ENCODE measurements at places on chromosomes 4 and X.

DNA sequence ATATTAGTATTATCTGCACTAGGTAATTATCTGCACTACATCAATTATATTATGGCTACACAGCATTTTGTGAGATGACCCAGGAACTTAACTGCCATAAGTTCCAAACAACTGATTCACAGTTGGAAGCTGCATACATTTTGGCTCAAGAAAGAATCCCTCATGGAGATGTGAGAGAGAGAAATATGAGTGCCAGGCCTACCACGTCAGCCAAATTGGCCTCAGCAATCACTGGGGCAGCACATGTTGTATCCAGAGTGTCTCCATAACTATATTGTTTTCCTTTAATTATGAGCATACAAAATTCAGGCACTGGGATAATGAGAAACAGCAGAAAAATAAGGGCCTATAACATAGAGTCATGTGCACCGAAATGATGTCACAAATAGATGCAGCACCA lies 174.2 kb upstream of the DMD start:
- no peak for DNase-seq

DNA sequence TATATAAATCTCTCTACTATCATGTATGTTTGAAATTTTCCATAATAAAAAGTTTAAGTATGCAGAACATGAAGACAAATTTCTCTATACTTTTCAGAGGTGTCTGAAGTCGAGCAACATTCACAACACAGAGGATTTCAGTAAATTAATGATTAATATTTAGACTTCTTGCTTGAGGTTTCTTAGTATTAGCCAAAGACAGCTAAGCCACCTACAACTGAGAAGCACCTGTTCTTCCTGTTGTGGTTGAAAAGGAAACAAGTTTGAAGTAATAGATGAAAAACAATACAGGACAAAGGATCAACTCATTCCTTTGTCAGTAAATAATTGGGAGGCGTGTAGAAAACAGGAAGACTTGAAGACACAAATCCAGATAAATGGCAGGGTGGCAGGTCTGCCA lies 21.1 kb downstream of the SCML1 start:
- DNase-seq = no peak

GRCh38 chrX:136710325-136710951 lies 62.5 kb downstream of the CD40LG start:
- DNase-seq = no peak

DNA sequence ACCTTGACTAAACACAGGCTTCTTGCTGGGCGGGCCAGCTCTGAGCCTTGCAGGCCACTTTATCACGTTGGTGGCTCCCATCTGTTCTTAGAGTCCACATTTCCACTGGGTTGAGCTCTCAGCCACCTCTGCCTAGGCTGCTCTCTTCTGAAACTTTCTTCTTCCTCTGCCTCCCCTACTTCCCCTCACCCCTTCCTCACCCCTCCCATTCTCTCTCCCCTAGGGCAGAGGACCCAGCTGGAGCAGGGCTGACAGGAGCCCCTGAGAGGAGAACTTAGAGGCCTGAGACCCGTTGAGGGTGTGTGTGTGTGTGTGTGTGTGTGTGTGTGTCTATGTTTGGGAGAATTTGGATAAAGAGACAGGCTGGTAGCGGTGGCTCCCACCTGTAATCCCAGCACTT lies 19.9 kb upstream of the TMSB4X start:
- no peak for DNase-seq

DNA sequence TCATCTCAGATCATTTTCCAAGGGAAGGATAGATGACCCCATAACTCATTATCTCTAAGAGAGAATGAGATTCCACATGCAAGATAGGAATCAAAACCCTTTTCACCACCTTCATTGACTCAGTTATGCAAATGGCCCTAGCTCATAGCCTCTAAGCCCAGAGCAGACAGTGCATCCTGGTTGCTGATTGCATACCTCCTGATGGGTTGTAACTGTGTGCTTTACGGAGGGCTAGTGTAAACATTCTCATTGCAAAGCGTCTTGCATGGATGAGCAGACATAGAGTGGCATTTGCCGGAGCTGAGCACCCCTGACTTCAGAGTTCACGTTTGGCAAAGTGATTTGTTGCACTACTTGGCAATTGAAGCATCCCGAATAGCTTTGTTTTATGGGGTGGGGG lies 151.0 kb downstream of the VCX3A start:
- DNase-seq = no peak

DNA sequence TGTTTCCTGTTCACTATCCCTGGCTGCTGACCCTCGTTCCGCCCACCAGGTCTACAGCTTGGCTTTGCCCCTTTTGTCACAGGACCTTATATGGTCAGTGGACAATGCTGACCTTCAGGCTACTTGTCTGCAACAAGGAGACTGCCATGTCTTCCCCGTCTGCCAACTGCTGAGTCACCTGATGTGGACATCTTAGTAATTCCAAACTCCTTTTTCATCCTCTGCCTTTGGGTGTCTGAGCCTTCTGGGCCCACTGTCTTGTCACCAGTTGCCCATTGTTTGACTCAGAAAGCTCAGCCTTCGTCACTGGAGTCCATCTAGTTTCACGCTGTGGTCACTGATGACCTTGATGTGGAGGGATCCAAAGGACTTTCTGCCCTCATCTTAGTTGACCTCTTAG lies 30.2 kb downstream of the GPRIN3 start:
- no peak for DNase-seq

DNA sequence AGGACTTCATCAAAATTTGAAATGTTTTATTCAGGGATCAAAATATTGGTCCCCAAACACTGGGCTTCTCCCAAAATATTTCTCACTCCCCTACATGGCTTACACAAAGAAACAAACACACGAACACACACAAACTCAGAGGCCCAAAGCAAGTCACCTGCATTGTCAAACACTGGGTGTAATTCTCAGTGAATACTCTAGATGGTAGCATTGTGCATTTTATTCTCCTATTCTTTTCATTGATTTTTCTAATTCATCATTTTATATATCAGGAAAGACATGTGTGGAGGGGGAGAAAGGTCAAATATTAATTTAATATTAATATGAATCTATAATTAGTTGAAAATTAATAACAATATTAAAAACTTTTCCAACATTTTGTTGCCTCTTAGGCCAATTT lies 72.3 kb upstream of the TNMD start:
- peak; percentile 8 for DNase-seq

DNA sequence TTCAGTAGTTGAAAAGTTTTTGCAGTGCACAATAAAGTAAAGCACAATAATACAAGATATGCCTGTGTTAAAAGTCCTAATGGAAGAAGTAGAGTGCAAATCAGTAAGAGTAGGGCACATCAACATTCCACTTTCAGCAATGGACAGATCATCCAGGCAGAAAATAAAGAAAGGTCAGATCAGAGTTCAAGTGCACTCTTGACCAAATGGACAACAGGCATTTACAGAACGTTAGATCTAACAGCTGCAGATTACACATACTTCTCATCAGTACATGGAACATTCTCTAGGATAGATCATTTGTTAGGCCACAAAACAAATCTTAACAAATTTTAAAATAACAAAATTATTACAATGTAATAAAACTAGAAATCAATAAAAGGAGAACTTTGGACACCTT lies 1373.5 kb upstream of the PABPC4L start:
- DNase-seq = no peak

DNA sequence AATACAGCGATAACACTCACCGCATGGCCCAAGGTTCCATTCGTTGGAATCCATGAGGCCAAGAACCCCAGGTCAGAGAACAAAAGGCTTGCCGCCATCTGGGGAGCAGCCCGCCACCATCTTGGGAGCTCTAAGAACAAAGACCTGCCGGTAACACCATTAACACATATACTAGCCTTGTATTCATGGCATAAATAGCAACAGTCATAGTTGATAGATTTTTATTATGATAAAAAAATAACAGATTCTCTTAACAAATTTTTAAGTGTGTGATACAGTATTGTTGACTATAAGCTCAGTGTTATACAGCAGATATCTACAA lies 309.4 kb downstream of the GLUD2 start:
- no peak for DNase-seq

DNA sequence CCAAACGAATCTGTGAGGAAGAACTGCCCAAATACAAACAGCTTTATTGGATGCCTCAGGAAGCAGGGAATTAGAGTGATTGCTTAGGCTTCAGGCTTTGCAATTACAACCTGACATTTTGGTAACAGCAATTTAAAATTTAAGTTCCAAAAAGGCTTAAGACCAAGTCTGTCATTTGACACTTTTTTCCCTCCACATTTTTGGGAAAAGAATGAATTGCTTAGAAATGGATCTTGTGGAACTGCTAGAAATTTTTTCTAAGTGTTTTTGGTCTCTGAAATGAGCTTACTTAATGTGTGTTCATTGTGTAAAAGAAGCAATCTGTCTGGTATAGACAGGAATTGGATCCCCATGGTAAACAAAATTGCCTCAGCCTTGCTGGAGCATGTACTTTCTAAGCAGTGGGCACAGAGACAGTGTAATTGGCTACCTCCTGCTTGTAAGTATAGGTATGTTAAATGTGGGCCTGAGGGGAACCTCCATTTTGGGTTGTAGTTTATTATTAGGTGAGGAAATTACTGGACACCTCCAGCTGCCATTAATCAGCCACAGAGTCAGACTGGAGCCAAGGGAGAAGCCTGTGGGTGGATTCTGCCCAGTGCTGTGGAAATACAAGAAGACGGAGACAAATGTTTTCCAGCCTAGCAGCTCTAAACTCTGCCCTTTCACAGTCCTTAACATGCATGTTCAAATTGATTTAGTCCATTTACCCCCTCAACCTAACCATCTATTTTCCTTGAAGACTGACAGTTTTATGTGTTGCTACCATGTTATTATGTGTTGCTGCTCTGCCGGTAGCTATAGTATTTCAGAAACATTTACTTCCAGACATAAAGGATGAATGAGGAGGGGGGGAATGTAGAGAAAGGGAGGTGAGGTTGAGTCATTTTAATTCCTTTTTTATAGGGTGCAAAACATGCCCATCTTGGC lies 473.0 kb downstream of the SPRY1 start:
- DNase-seq = no peak

- DNase-seq = no peak
Observed at GRCh38 chr4:150001815-150002214, 76.4 kb upstream of the DCLK2 start.

GRCh38 chrX:47815901-47816845 lies 20.5 kb upstream of the ZNF81 start:
- no peak for DNase-seq

- DNase-seq = no peak
Observed at GRCh38 chrX:8183346-8183745, 12.3 kb upstream of the VCX2 start.

DNA sequence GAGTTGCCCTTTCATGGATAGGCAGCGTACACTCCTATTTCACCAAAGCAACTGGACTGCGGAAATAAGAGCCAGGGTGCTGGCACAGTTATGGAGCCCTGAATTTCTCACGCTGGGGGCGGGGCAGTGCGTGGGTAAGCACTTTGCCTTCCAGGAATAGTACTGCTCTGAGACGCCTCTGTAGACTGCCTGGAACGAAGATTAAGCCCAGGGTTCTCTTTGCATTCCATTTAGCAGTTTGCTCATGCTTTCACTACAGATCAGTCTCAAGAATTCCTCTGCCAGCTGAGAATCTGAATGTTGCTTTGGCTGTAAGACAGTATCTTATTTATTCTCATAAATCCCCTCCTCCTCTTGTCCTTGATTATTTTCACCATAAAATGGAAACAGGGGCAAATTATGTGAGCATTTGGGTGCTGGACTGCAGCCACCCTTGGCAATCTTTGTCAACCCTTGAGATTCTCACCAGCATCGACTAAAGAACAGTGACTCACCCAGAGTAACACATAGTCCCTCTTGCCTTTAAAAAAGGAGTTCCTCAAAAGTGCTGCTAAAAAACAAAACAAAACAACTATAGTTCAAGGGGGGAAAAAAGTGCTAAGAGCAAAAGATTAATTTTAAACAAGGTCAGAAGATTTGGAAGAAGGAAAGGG lies 88.9 kb upstream of the CITED1 start:
- peak; percentile 26 for DNase-seq

GRCh38 chr4:139153411-139154133 lies 23.4 kb downstream of the ELF2 start:
- no peak for DNase-seq

All from cardiac muscle cell (in vitro differentiated cells and primary cell).